CD4-positive, alpha-beta memory T cell (primary cell): ENCODE measurements at places on chromosomes 13 and 19. TPM values are rescaled to one million over a fixed set of nuclear protein-coding genes. Genes with fewer than 3 reads are reported as not detected.

SERPINE3 gene
- not detected for polyA plus RNA-seq

- DNase-seq, result no peak
Measured at GRCh38 chr19:531753-532560, at the start of gene CDC34. Gene CDC34, plus strand, starts transcription at chr19:531760. Its CDS starts 172 bp downstream, at chr19:531932.

DNA sequence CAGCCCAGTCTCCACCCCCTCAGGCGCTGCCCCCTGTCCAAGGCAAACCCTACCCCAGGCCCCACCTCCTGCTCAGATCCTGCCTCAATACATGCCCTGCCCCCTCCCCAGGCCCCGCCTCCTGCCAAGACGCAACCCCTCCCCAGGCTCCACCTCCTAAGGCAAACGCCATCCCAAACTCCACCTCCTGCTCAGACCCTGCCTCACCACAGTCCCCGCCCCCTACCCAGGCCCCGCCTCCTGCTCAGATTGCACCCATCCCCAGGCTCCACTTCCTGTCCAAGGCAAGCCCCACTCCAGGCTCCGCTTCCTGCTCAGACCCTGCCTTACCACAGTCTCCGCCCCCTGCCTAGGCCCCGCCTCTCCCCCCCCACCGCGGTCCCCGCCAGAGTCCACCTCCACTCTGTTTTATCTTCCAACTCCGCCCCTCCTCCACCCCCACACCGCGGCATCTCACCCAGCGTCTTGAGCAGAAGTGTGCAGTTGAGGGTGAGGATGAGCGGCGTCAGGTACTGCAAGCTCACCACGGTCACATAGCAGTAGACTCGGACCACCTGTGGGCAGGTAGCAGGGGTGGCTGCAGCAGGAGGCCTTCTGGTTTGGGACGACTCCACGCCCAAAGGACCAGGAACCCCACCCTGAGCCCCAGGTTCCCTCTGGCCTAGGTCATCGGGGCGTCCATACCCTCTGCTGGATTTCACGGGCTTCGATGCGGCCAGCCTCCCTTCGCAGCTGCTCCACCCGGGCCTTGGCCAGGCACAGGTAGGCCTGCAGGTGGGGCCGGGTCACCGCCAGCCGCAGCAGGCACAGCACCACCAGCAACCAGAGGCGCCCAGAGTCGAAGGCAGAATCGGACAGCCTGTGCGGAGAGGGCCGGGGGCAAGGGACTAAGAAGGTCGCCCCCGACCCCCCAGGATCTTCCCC is 17.7 kb downstream of the TMEM161A start:
- no peak for DNase-seq

S1PR4 gene
- 503 TPM for polyA plus RNA-seq

DNA sequence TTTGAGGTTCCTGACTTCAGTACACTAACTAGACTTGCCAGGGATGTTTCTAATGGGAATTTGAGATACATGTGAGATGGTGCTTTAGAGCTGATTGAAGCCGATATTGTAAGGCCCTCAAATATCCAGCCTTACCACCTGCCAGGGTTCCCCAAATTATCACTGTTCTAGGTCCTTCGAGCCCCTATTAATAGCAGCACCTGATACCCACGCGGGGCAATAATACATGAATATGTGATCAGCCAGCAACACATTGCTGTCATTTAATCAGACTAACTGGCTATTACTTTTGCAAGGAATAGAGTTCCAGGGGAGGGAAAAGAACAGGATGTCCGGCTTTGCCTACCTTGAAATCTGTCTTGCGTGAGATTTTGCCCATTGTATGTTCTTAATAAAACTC is 5.1 kb downstream of the RGCC start:
- DNase-seq, result peak; percentile 32

C1QTNF9B gene
- polyA plus RNA-seq, result 0.23 TPM

LRRC25 gene
- polyA plus RNA-seq, result not detected

ZIM2 gene
- polyA plus RNA-seq, result not detected
